ENCODE measurements at places on chromosomes 4 and X.

GRCh38 chrX:109327251-109327650 is 154.6 kb downstream of the GUCY2F start:
- H3K36me3 ChIP-seq = no peaks in the 10 kb centered on the region
- no peak overlapping the region for H3K4me3 ChIP-seq
- no peaks in the 10 kb centered on the region for H3K4me1 ChIP-seq
- H3K27ac ChIP-seq = no peak overlapping the region

DNA sequence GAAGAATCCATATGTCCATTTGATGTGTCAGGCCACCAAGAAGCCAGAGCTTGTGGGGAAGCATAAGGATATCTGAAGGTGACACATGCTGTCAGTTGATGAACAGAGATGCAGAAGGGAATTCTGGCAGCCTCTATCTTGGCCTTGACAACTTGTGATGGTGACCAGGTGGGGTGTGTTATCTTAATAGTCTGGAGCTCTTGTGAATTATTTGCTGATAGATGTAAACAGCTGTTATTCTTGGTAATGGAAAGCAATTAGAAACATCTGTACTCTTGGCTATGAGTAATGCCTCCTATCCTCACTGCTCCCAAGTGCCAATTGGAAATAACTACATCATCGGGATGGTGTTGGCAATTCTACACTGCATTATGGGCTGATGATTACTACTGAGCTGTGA is 51.9 kb downstream of the NAA11 start:
- H3K4me1 ChIP-seq = no peaks in the 10 kb centered on the region
- H3K27ac ChIP-seq = no peak overlapping the region
- no peaks in the 10 kb centered on the region for H3K36me3 ChIP-seq
- DNase-seq = no peak
- no peaks in the 10 kb centered on the region for H3K27me3 ChIP-seq

GRCh38 chrX:56231537-56232090 is 542 bp upstream of the KLF8 start:
- H3K27me3 ChIP-seq = no peaks in the 10 kb centered on the region
- peaks cover 9% of the 10 kb centered on the region for H3K4me1 ChIP-seq

DNA sequence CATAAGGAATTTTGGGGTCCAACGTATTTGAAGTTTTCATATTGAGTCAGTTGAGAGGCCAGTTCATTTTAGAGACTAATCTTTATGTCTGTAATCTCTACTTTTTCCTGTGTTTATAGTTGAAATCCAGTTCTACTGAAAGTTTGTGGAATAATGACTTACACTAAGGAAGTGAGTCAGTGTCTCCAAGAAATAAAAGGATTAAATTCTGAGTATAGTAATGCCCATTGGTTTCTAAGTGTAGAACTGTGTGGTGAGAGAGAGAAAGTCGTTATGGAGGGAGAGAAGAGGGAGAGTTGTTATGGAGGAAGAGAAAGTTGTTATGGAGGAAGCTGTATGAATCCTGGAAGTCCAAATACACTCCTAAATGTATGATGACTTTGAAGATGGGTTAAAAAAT is 264.6 kb upstream of the HAND2 start:
- no peak for DNase-seq
- no peak overlapping the region for H3K27ac ChIP-seq
- no peaks in the 10 kb centered on the region for H3K4me1 ChIP-seq

GRCh38 chr4:41148931-41149330 is 65.4 kb downstream of the APBB2 start:
- H3K4me1 ChIP-seq = no peaks in the 10 kb centered on the region
- no peak for DNase-seq
- no peaks in the 10 kb centered on the region for H3K27me3 ChIP-seq
- H3K27ac ChIP-seq = no peak overlapping the region
- no peaks in the 10 kb centered on the region for H3K36me3 ChIP-seq

GRCh38 chr4:141643557-141643956 is 7.2 kb downstream of the IL15 start:
- H3K27ac ChIP-seq = no peak overlapping the region
- no peak for DNase-seq
- no peaks in the 10 kb centered on the region for H3K4me1 ChIP-seq
- H3K27me3 ChIP-seq = no peaks in the 10 kb centered on the region

GRCh38 chrX:25343060-25343459 is 327.3 kb upstream of the ARX start:
- H3K27me3 ChIP-seq = no peaks in the 10 kb centered on the region
- H3K27ac ChIP-seq = no peak overlapping the region
- no peak overlapping the region for H3K4me3 ChIP-seq
- H3K4me1 ChIP-seq = no peaks in the 10 kb centered on the region

DNA sequence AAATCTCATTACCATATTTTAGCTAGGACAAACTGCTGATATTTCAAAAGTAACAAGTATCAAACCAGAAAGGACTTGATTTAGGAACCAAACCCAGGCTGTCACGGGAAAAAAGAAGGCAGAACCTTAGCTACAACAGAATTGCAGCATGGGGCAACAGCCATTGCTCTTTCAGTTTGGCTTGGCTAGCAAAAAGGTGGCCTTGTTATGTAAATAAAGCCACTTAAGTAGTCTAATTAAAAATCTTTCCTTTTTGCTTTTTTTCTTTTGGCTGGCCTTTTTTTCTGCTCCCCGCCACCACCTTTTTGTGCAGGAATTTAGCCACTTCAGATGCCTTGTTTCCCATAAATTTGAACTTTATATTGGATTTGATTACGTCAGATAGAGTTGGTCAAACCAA is 235.9 kb downstream of the CPXCR1 start:
- H3K4me3 ChIP-seq = no peak overlapping the region
- H3K27ac ChIP-seq = no peak overlapping the region
- no peak for DNase-seq
- H3K36me3 ChIP-seq = no peaks in the 10 kb centered on the region
- no peaks in the 10 kb centered on the region for H3K4me1 ChIP-seq

GRCh38 chr4:123325241-123325681 is 71.3 kb upstream of the SPRY1 start:
- no peaks in the 10 kb centered on the region for H3K27me3 ChIP-seq
- H3K27ac ChIP-seq = no peak overlapping the region
- no peaks in the 10 kb centered on the region for H3K36me3 ChIP-seq
- no peak overlapping the region for H3K4me3 ChIP-seq

- no peaks in the 10 kb centered on the region for H3K27me3 ChIP-seq
- no peak overlapping the region for H3K27ac ChIP-seq
- H3K36me3 ChIP-seq = peaks cover 21% of the 10 kb centered on the region
- no peak overlapping the region for H3K4me3 ChIP-seq
- no peak for DNase-seq
Measured at GRCh38 chr4:51884055-51884454, 41.1 kb downstream of the DCUN1D4 start.

GRCh38 chr4:122889726-122890125 is 32.7 kb downstream of the NUDT6 start:
- no peak for DNase-seq
- no peaks in the 10 kb centered on the region for H3K4me1 ChIP-seq
- no peak overlapping the region for H3K27ac ChIP-seq
- H3K4me3 ChIP-seq = no peak overlapping the region
- H3K27me3 ChIP-seq = no peaks in the 10 kb centered on the region

- H3K4me1 ChIP-seq = no peaks in the 10 kb centered on the region
- H3K4me3 ChIP-seq = no peak overlapping the region
- no peaks in the 10 kb centered on the region for H3K27me3 ChIP-seq
- no peak for DNase-seq
- no peak overlapping the region for H3K27ac ChIP-seq
- no peaks in the 10 kb centered on the region for H3K36me3 ChIP-seq
Measured at GRCh38 chr4:136743238-136743637, 789.1 kb downstream of the PCDH18 start.

DNA sequence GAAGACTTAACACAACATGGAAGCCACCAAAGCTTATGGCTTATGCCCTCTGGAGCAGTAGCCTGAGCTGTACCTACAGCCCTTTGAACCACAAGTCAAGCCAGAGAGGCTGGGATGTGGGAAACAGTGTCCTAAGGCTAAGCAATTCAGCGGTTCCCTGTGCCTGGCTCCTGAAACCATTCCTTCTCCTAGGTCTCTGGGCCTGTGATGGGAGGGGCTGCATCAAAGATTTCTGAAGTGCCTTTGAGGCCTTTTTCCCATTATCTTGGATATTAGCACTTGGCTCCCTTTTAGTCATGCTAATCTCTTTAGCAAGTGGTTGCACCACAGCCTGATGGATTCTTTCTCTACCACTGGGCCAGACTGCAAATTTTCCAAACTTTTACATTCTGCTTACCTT is 140.5 kb upstream of the NUDT10 start:
- H3K4me3 ChIP-seq = no peak overlapping the region
- no peaks in the 10 kb centered on the region for H3K27me3 ChIP-seq
- H3K4me1 ChIP-seq = no peaks in the 10 kb centered on the region
- H3K36me3 ChIP-seq = no peaks in the 10 kb centered on the region
- no peak overlapping the region for H3K27ac ChIP-seq
- DNase-seq = no peak

GRCh38 chr4:24799544-24800324 is 4.4 kb downstream of the SOD3 start:
- H3K4me3 ChIP-seq = no peak overlapping the region
- no peaks in the 10 kb centered on the region for H3K36me3 ChIP-seq
- H3K27ac ChIP-seq = no peak overlapping the region
- H3K4me1 ChIP-seq = peaks cover 13% of the 10 kb centered on the region

- H3K27me3 ChIP-seq = peaks cover 15% of the 10 kb centered on the region
- H3K4me3 ChIP-seq = no peak overlapping the region
- H3K4me1 ChIP-seq = no peaks in the 10 kb centered on the region
- no peak overlapping the region for H3K27ac ChIP-seq
Measured at GRCh38 chr4:55795341-55795740, 24.2 kb upstream of the EXOC1L start.

GRCh38 chr4:56537147-56537546 is 31.6 kb downstream of the ARL9 start:
- no peaks in the 10 kb centered on the region for H3K4me1 ChIP-seq
- DNase-seq = no peak
- no peaks in the 10 kb centered on the region for H3K36me3 ChIP-seq
- peaks cover 4% of the 10 kb centered on the region for H3K27me3 ChIP-seq

GRCh38 chr4:5660185-5660584 is 48.2 kb downstream of the EVC2 start:
- DNase-seq = no peak
- no peak overlapping the region for H3K4me3 ChIP-seq
- no peaks in the 10 kb centered on the region for H3K36me3 ChIP-seq
- H3K27ac ChIP-seq = no peak overlapping the region
- H3K27me3 ChIP-seq = no peaks in the 10 kb centered on the region
- no peaks in the 10 kb centered on the region for H3K4me1 ChIP-seq

DNA sequence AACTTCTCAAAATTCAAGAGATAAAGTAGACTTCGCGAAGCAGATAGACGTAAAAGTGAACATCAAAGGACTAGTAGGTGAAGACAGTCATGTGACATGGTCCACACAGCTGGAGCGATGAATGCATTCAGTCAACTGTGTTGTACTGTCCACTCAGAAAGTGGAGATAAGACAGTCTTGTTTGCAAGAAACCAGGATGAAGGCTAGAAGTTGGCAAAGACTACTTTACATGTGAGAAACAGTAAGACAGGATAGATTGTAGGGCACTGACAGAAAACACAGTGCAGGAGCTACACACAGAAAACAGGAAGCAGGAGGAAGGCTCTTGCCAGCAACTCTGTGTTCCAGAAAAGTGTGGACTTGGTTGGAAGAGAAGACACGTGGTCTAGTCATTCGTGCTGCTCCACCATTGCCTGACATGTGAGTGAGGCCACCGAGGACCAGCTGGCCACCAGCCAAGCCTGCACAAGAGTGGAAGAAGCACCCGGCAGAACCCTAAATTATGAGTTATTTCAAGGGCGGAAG is 78.9 kb downstream of the FAT1 start:
- no peaks in the 10 kb centered on the region for H3K36me3 ChIP-seq
- H3K4me3 ChIP-seq = no peak overlapping the region
- H3K4me1 ChIP-seq = no peaks in the 10 kb centered on the region
- no peak for DNase-seq

GRCh38 chr4:40261231-40262076 is 64.6 kb downstream of the RHOH start:
- no peak overlapping the region for H3K4me3 ChIP-seq
- no peak overlapping the region for H3K27ac ChIP-seq
